Stimulated activated CD8-positive, alpha-beta memory T cell treated with anti-CD3 and anti-CD28 coated beads, Interleukin-7, amount 100 ng/mL, for 48 hours (primary cell): ENCODE measurements at places on chromosomes 2 and 18.

- no peak for DNase-seq
These were observed 150.7 kb downstream of the RAB3GAP1 start for GRCh38 chr2:135202751-135203150.

- no peak for DNase-seq
These were observed 134.6 kb downstream of the DHRS9 start for GRCh38 chr2:169203952-169204351.

DNA sequence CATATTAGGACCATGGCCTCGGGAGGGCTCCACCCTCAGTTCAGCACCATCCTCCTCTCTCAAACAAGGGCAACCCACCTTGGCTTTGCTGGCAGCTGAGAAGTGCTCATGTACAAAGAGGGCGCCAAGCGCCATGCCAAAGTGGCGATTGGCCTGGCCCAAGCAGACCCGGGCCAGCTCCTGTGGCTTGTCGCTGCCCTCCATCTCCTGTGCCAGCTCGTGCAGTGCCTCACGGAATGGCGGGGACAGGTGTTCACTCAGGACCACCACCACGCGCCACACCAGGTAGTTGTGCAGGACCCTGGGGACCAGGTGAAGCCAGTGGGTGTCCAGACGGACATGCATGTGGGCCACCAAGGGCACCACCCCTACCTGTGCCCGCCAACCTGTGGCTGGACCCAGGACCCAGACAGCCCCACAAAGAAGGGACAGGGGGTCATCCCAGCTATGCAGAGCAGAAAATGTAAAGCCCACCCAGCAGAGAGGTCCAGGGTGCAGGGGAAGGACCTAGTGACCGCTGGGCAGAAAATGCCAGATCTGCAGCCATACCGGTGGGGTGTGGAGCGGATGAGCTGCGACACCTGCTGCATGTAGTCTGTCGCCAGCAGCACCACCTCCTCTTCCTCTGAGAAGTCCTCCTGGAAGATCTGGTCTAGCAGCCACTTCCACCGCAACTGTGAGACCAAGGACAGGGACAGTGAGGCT lies 3.6 kb downstream of the ECEL1 start:
- no peak for DNase-seq

DNA sequence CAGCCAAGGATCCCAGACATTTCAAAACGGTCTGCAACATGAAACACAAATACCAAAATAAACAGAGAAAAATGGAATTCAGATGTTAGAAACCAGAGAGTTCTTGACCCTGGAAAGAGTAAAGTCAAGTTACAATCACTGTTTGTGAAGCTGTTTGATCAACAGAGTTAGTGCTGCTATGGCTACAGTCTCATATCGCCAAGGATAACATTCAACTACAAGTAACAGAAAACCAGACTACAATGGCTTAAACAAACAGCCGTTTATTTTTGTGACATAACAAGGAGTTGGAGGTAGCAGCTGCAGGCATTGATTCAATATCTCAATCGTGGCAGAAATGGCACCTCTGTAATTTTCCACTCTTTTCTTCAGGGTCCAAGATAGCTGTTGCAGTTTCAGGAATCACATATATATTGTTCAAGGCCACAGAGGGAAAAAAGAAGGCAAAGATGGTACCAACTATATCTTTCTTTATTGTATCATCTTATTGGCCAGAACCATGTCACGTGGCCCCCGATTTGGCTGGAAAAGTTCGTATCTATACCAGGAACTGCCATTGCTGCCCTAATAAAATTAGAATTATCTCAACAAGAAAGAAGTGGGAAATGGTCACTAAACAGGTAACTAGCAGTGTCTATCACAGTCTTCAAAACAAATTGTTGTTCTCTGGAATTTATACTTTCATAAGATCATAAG lies 17.7 kb upstream of the HNRNPLL start:
- DNase-seq, result no peak

GRCh38 chr2:26922405-26923188 lies 47.8 kb upstream of the MAPRE3 start:
- no peak for DNase-seq

DNA sequence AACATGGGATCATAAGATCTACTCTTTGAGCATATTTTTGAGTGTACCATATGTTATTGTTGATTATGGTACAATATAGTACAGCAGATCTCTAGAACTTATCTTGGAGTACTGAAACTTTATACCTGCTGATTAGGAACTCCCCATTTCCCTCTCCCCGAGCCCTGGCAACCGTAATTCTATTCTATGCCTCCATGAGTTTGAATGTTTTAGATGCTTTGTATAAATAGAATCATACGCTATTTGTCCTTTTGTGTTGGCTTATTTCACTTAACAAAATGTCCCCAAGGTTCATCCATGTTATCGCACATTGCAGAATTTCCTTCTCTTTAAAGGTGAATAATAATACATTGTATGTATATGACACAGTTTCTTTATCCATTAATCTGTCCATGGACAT lies 117.2 kb downstream of the PTPRM start:
- no peak for DNase-seq

GRCh38 chr2:206993964-206994363 lies 54.6 kb downstream of the CPO start:
- no peak for DNase-seq

DNA sequence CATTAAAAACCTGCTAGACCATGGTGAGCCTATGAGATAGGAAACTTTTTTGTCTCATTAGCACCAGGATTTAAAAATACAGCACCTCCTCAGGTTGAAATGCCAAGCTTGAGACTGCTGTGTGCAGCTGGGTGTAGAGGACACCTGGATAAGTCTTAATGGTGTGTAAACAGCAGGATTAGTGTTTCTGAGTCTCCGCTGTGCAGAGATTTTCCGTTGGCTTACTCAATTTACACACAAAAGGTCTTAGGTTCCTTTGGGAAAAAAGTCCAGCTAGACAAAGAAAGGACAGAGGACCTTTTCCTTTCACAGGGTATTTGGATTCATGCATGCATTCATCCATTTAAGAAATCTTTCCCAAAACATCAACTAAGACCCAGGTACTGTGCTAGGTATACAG lies 168.1 kb downstream of the NRXN1 start:
- no peak for DNase-seq
